GM23248 (cell line): ENCODE measurements at places on chromosomes 7 and 10. TPM values are rescaled to one million over a fixed set of nuclear protein-coding genes. Genes with fewer than 3 reads are reported as not detected.

Gene PBLD
- polyA plus RNA-seq = 7.6 and 8.3 TPM in 2 replicates

Gene ADARB2
- not detected in 2 replicates for polyA plus RNA-seq

Gene WASL
- polyA plus RNA-seq = 20.7 and 21.5 TPM in 2 replicates

Gene SYT15B
- 1.5 and 1.8 TPM in 2 replicates for polyA plus RNA-seq

Gene SPACDR
- 0.50 TPM in 1 of 2 replicates, not detected in the other for polyA plus RNA-seq

Gene SPDYE1
- polyA plus RNA-seq = 0.28 and 0.60 TPM in 2 replicates
